ENCODE measurements at places on chromosomes 6 and 20. TPM values are rescaled to one million over a fixed set of nuclear protein-coding genes. Genes with fewer than 3 reads are reported as not detected.

ANKS1A gene
- 14.7 TPM for total RNA-seq

DNA sequence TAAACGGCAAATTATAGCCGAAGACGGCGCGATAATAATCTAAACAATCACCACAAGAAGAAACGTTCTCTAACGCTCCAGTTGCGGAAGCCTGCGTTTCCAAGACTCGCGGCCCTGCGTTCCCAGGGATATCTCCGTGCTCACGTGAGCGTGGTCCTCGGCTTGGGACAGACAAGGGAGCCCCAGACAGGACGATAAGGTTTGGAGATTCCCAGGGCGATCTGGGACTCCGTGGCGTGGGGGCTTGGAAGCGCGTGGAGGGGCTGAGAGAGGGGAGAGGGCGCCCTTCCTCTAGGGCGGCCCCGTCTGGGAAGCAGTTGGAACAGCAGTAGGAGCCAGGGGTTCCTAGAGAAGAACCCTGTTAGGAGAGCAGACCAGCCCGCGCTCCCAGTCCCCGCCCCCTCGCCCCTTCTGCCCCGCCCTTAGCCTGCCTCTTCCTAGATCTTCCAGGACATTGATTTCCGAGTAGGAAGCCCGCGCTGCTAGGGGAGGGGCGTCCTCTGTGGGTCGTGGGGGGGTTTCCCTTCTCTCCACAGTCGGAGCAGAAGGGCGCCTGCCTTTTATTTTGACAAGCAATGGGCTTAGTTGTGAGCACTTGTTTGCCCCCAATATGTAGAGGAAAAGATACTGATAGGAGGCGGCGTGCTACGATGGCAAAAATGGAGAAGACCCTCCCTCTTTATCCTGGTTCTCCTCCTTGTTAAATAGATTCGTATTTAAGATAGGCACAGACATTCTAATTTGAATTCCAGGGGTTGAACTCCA is 10.6 kb downstream of the NRN1 start:
- peak; percentile 94 for DNase-seq

DNA sequence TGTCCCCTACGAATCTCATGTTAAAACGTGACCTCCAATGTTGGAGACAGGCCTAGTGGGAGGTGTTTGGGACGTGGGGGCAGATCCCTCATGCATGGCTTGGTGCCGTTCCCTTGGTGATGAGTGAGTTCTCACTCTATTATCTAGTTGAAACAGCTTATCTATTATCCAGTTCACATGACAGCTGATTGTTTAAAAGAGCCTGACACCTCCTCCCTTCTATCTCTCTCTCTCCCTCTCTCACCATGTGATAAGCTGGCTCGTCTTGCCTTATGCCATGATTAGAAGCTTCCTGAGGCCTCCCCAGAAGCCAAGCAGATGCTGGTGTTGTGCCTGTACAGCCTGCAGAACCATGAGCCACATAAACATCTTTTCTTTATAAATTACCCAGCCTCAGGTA is 32.9 kb upstream of the RIPK1 start:
- no peak for DNase-seq

FAM83C gene
- not detected for total RNA-seq

DNA sequence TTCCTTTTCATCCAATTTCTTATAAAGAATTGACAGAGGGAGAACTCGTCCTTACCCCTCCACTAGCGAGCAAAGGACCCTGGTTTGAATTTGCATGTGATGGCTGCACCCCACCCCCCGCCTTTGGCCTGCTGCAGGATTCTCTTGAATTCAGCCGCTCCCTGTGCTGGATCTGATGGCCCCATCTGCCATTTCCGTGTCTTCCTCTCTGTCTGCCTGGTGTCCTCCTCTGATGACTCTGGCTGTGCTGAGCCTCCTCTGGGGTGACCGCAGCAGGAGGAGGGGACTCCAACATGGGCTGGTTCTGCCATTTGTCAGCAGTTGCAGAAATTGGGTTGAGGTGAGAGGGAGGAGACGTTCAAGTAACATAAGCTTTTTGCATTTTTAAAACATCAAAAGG is 188.8 kb downstream of the DLL1 start:
- DNase-seq = no peak

POU3F2 gene
- 6.3 TPM for total RNA-seq

RNF5 gene
- 29.5 TPM for total RNA-seq

DNA sequence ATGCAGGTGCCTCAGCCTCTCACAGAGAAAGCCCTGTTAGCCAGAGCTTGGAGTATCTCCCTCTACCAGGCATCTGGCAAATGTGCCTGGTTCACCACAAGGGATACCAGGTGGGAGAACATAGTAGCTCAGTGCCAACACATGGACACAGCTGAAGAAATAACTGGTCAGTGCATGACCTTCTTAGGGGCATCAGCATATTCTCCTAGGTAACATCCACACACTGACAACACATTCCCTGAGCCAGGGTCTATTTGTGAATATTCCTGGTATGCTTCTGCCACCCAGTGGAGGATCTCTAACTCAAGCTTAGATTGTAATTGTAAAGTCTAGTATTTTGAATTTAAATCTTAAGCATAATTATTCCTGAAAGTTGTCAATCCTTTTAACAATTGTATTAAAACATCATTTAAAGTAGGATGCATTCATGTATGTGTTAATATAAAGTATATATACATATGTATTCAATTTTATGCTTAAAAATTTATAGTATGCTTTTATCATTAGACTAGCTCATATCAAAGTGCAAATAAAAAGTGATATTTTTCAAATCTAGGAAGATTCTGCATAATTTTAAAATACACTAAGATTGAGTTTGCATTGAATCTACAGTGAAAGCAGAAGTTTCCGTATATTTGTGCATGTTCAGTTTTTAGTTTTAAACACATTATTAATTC is 45.3 kb upstream of the COL21A1 start:
- DNase-seq = peak; percentile 71
